ENCODE measurements at places on chromosomes 3 and 15. TPM values are rescaled to one million over a fixed set of nuclear protein-coding genes. Genes with fewer than 3 reads are reported as not detected.

The ROPN1 gene
- not detected for total RNA-seq

GRCh38 chr15:69072906-69073305 is 58.4 kb downstream of the NOX5 start:
- DNase-seq: no peak

The DLEC1 gene
- not detected for total RNA-seq

- no peak for DNase-seq
These were observed 1035.9 kb downstream of the TUSC7 start for GRCh38 chr3:117745516-117745915.

DNA sequence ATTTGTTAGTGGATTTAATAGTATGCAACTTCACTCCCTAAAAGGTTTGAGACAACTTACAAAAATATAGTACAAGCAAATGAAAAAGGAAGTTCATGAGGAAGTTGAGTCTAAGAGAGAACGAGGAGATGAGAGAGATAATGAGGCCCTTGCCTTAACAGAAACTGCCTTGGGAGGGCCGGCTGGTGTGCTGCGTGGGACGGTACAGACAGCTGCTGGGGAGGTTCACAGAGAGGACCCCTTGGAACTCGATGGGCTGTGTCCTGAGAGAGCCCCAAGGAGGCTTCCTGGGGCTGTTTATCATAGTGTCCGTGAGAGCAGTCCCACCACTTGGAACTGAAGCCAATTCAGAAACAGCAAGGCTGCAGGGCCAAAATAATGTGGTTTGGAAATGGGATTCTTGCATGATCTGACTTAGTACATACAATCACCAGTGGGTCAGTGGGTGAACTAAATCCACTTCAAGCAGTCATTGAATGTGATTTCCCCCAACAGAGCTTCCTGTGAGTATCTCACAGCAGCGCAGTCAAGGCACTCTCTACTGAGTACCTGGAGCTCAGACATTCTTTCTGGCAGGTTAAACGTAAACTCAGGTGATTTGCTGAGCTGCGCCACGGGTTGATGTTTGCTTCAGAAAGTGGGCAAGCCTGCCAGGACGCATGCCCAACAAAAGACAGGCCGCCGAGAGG is 90.8 kb downstream of the CRTC3 start:
- DNase-seq: no peak

DNA sequence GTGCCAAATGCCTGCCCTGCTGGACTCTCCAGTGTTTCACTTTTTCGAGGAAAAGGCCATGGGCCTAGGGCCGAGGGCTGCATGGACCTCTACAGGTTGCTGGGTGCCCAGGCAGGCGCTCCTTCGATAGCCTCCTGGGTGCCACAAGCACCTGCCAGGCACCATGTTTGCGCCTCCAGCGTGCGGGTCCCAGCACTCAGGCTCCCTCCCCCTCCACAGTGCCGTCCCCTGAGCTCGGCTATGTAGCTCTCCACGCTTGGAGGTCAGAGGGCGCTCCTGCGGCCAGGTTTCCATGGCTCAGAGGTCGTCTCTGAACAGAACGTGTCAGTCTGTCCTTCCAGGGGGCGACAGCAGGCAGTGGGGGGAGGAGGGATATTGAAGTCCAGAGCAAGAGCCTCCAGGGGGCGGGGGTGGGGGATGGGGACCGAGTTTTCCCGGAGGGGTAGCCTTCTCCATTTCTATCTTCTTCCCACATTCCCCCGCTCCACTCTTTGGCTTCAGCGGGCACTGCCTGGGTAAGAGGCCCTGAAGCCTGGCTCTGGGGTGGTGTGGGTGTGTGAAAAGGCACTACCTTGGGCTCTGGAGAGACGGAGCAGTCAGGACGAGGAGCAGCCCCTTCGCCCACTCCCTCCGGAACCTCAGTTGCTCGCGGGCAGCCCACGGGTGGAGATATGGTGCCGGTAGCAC is 3.6 kb downstream of the ONECUT1 start:
- no peak for DNase-seq

- no peak for DNase-seq
These were observed 146.2 kb downstream of the NFKBIZ start for GRCh38 chr3:101995371-101996046.

DNA sequence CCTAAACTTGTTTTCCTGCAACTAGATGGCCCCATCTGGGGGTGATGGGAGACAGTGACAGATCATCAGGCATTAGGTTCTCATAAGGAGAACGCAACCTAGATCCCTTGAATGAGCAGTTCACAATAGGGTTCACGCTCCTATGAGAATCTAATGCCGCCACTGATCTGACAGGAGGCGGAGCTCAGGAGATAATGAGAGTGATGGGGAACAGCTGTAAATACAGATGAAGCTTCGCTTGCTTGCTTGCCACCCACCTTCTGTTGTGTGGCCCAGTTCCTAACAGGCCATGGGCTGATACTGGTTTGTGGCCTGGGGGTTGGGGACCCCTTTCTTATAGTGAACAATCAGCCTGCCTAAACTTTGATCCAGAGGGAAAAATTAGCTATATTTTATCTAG is 15.2 kb upstream of the C3orf49 start:
- DNase-seq: no peak

GRCh38 chr15:40536501-40536900 is 28.3 kb downstream of the CCDC32 start:
- no peak for DNase-seq

The GOLGA8R gene
- not detected for total RNA-seq

The PPCDC gene
- total RNA-seq: 17.1 TPM

The PLIN1 gene
- 0.07 TPM for total RNA-seq

The DYNLT2B gene
- total RNA-seq: 8.8 TPM

- DNase-seq: no peak
These were observed 17.5 kb downstream of the ALS2CL start for GRCh38 chr3:46675843-46676567.

GRCh38 chr3:4751502-4752101 is 227.6 kb upstream of the BHLHE40 start:
- DNase-seq: no peak

DNA sequence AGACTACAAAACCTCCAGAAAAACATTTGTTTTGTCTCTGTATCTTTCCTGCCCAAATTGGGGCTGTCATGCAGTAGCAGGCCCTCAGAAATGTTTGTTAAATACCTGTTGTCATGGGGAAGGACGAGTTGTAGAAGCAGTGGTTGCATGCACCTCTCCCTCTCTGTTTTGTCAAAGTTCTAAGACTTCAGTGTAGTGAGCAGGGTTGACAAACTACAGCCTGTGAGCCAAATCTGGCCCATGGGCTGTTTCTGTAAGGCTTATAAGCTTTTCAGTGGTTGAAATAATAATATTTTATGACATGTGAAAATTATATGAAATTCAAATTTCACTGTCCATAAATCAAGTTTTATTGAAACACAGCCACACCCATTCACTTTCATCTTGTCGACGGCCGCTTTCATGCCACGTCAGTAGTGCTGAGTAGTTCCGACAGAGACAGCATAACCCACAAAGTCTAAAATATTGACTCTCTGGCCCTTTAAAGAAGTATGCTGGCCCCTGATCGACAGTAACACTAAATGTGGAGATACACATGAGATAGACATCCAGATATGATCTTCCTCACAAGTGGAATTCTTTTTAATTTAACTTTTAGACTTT is 102.9 kb downstream of the PDZRN3 start:
- no peak for DNase-seq

GRCh38 chr3:7745711-7746110 is 755.9 kb upstream of the LMCD1 start:
- no peak for DNase-seq

GRCh38 chr3:12615266-12615665 is 48.7 kb downstream of the RAF1 start:
- no peak for DNase-seq

The C2CD4B gene
- not detected for total RNA-seq

GRCh38 chr3:127685708-127686511 is 13.2 kb downstream of the ABTB1 start:
- DNase-seq: no peak

DNA sequence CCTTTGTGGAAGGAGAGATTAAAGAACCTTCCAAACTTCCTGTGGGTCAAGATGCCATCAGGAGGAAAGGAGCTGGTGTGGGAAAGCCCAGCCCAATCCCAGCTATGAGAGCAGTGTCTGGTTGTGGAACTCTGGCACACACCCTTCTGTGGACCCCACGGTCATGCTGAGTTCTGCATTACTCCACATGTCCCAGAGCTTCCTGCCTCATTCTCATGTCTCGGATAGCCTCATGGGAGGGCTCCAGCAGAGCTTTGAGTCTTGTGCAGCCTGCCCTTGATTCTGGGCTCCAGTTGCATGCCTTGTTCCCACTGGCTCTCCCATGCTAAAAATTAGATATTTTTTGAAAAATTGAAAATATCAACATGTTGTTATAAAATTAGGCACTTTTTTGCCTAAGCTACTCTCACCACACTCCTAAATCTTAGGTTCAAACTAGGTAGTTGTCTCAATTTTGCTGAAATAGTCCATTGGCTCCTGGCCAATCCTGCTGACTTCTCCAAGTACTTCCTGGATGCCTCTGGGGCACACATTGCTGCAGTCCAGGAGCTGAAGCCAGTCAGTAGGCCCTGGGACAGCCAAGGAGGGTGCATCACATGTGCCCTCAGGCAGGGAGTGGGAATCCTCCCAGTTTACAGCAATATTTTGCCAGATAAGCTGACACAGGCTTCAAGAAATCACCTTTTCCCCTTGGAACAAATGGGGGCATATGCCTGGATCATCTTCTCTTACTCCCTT is 144.3 kb downstream of the EEFSEC start:
- no peak for DNase-seq

The MST1R gene
- not detected for total RNA-seq

DNA sequence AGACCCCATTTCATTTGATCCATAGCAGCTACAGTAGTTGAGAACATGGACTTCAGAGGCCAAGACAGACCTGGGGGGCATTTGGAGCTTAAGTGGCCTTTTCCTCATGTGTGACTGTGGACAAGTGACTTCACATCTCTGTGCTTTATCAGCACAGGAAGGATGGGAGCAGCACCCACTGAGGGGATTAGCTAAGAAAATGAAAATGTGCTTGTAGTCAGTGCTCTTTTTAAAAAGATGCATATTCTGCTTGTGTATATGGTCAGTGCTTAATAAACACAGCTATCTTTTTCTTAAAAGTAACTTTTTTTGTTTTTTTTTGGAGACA is 34.5 kb downstream of the SLC6A6 start:
- DNase-seq: no peak

The ZNF770 gene
- 97.1 TPM for total RNA-seq

- DNase-seq: peak; percentile 54
These were observed 21.7 kb upstream of the UBL7 start for GRCh38 chr15:74482661-74483060.

- no peak for DNase-seq
These were observed 45.4 kb downstream of the DAZL start for GRCh38 chr3:16559653-16560365.

DNA sequence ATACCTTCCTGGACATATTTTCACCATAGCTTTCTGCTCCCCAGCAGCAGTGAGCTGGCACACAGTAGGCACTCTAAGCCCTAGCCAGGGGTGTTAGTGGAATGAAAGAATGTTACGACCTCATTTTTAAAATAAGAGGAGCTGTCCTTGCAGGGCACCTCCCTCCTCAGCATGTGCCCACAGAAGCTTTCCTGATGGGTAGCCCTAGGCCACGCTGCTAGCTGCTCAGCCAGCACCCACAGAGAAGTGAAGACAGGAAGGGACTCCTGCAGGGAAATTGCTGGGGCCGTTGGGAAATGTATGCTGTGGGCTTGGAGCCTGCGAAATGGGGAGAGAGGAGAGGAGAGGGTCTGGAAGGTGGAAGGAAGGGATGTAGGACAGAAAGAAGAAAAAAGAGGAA is 87.3 kb upstream of the ANKRD34C start:
- no peak for DNase-seq

GRCh38 chr3:192917028-192917403 is 640 bp downstream of the MB21D2 start:
- peak; percentile 69 for DNase-seq

- DNase-seq: no peak
These were observed 127.3 kb downstream of the EEFSEC start for GRCh38 chr3:128280481-128281052.

GRCh38 chr3:155737844-155738460 is 6.9 kb downstream of the PLCH1 start:
- DNase-seq: no peak

DNA sequence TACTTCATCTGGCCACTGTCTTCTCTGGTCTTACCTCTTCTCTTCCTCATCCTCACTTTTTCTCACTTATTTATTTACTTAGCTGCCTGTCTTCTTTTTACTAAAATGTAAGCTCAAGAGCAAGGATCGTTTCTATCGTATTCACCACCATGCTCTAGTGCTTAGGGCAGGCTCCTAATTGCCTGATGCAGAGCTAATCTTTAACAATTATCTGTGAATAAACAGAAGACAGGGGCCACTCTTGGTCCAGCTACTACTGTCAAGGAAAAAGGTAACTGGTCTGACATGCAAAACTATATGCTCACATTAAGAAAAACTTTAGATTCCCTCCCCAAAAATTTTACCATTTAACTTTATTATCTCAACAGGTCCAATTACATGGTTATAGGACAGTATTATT is 17.5 kb downstream of the PIK3R4 start:
- DNase-seq: no peak

DNA sequence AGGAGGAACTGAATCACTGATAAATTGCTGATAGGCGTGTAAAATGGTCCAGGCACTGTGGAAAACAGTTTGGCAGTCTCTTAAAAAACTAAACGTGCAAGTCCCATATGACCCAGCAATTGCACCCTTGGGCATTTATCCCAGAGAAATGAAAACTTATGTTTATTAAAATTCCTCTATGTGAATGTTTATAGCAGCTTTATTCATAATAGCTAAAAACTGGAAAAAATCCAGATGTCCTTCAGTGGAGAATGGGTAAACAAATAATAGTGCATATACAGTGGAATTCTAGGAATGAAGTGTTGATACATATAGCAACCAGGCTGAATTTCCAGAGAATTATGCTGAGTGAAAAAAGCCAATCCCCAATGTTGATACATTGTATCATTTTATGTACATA is 482.2 kb upstream of the PDZRN3 start:
- no peak for DNase-seq

DNA sequence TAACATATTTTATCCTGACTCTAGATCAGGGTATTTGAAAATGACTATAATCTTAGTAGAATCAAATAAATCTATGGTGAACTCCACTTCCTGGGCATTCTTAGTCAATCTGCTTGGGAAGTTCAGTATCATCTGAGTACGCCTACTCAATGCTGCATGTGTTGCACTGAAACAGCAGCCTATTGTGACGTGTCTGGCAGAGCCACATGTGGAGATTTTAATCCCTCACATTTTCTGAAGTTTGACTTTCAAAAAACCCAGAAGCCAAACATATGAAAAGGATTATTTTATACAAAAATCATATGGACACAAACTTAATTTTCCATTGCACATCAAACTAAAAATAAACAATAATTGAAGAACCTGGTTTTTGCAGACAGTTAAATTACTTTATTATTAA is 798.3 kb downstream of the ROBO1 start:
- DNase-seq: no peak

Measured in G401 (cell line).